ENCODE measurements at places on chromosomes 16 and 17.
A peak's percentile ranks its signal among the peaks of the same experiment; 100 is the strongest.

GRCh38 chr17:67531291-67531690 lies 154.2 kb downstream of the PITPNC1 start:
- peak; percentile 57 for DNase-seq

DNA sequence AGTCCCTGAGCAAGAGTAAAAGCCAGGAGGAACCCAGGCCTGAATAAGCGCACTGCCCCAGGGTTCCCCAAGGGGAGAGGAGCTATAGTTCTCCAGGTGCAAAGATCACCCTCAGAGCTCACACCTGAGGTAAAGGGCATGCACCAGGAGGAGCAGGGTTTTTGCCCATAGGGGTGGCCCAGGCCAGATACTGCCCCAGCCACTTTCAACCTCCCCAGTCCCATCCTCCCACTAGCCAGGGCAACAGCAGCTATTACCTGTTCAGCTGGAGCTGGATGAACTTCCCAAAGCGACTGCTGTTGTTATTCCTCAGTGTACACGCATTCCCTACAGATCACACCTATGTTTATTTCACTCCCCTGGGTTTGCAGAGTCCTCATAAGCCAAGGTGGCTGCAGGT lies 19.8 kb downstream of the MYO19 start:
- no peak for DNase-seq

DNA sequence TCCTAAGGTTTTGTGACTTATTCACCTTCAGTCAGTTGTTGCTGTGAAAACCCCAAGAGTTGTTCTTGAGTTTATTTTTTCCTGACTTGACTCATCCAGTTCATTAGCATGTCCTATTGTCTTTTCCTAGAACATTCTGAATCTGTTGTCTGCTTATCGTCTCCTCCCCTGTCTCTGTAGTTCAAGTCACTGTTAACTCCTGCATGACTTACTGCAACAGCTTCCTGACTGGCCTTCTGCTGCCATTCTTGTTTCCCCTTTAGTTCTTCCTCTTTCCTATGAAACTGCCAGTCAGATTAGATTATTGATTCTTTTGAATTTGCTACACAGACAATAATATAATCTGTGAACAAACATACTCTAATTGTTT lies 161.5 kb downstream of the FTO start:
- peak; percentile 61 for DNase-seq

DNA sequence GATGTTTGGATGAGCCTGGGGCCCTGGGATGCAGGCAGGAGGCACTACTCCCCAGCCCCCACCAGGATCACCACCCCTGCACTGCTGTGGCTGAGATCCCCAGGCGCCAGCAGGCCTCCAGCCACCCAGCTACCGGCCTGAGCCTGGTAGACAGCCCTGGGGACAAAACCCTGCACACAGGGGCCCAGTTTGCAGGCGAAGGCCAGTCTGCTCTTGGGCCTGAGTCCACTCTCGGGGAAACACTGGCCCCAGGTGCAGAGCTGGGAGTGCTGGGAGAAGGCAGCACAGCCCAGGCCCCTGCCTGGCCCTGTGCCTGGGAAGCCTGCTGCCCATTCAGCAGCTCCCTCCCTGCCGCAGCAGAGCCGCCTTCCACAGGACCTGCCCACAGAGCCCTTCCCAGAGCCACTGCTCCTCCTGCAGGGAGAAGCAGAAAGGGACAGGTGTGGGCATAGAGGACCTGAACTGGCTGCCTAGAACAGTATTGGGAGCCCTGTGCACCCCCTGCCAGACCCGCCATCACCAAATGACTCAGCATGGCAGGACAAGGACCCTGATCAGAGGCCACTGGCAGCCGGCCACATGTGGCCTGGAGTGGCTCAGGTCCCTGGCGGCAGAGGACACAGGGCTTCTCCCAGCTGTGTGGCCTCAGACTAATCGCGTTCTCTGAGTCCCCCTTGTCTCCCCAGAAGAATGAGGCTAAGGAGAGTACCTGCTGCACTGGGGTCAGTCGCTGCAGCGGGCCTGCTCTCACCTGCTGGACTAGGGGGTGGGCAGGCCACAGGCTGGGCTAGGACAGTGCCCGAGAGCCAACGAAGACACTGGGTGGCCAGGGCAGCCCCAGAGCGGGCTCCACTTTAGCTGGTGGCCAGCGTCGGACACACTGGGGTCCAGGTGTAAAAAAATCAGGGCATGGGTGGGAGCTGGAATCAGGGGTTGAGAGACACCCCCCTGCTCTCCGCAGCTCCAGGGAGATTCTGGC lies 10.7 kb downstream of the MSRB1 start:
- DNase-seq, result no peak

DNA sequence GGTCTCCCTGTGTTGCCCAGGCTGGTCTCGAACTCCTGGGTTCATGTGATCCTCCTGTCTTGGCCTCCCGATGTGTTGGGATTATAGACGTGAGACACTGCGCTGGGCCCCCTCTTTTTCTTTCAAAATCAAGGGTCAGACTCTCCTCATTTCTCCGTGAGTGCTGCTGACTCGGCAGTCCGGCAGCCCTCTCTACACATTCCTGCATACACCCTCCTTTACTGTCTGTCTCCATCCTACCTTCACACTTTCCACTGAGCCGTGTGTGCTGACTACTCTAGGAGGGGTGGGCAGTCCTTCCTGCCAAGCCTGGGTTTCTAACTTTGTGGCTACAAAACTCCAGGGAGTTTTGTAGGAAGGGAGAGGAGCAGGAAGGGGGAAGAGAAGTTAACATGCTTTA lies 195.2 kb downstream of the PARN start:
- no peak for DNase-seq

DNA sequence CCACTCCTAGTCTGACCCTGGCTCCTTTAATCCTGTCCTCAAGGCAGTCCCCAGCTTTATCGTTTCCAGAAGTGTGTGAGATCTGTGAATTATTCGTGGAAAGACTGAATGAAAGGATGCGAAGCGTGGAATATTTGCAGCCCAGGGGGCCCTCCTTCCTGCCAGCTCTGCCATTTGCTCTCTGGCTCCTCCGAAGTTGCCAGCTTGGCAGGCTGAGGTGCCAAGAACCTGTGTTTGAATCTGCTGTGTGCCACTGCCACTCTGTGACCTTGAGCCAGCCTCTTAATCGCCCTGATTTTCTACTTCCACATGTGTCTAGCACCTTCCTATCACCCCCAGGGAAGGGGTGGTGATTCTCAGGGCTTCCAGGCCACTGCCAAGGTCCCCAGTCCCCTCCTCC lies 10.8 kb downstream of the TBKBP1 start:
- DNase-seq, result no peak

DNA sequence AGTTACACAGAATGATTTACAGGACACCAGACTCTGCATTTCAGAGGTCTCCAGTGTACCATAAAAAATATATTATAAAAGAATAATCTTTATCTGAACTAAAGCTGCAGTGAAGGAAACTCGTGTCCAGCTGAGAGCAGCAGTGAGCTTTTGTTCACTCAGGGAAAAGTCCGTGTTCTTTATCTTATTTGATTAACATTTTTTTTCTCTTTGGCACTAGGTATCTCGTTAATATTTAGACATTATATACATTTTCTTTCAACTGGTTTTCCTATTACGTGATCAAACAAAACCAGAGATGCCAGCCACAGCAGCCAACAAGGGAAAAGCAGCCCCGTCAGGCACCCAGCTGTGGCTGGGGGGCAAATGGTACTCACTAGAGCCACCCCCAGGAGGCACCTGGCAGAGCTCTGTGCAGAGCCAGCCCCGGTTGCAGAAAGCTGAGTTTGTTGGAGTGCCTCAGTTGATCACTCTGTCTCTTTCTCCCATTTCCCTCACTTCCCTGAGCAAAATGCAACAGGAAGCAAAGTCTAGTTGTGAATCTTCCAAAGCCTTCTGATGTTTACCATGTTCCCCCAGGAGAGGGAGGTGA lies 1.1 kb upstream of the HS3ST4 start:
- no peak for DNase-seq

DNA sequence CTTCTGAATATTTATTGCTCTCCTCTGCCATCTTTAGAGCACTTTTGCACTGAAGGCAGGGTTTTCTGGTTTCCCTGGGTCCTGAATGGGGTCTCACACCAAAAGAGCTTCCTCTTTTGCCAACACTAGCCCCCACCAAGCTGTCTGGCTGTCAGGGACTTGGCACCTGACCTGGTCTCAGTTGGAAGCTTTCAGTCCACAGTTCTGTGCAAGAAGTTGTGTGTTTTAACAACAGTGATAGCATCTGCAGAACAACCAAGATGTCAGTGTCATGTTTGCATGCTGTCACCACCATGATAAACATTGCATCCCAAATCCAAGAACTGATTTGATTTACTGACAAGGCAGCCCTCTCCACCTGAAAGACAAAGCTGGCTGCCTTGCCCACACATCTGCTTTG lies 448.5 kb upstream of the CCL2 start:
- DNase-seq, result no peak

- no peak for DNase-seq
Observed at GRCh38 chr17:51407576-51407975, 147.2 kb downstream of the UTP18 start.

DNA sequence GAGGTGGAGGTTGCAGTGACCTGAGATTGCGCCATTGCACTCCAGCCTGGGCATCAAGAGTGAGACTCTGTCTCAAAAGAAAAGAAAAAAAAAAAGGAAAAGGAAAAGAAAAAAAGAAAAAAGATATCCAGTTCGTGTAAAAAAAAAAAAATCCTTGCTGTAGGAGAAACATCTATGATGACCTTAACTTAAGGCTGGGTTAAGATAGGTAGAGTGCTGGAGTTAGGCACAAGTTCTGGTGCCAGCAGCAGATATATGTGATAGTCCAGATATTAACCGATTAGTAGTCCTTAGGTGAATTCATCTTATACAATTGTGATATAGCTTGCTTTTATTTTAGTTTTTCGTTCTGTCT lies 17.2 kb downstream of the PSMD11 start:
- no peak for DNase-seq

DNA sequence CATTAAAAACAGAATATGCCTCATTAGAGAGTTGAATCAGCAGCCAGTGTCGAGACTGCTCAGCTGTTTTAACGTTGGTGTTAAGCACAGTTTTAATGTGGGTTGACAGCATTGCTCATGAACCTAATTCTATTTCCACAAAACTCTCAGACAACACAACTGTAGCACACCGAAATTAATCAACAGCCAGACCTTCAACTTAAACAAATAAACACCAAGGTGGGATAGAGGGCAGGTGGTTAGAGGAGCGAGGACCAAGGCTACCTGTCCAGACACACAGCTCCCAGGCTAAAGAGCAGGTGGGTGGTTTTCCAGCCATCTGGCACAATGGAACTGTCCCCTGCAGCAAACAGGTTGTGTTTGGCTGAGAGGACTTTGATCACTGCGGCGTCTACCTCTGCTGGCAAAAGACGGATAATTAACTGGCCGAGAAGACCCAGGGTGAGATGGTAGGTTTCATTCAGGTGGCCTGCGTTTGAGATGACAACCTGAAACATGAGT lies 69.6 kb upstream of the ATP2A3 start:
- DNase-seq, result no peak

All from globus pallidus (tissue), 1 donor.